Mesenchymal stem cell (in vitro differentiated cells and primary cell): ENCODE measurements at places on chromosomes 3 and 15.

- DNase-seq: peak; percentile 67
Measured at GRCh38 chr3:76841747-76842146, 198.2 kb upstream of the ROBO2 start.

DNA sequence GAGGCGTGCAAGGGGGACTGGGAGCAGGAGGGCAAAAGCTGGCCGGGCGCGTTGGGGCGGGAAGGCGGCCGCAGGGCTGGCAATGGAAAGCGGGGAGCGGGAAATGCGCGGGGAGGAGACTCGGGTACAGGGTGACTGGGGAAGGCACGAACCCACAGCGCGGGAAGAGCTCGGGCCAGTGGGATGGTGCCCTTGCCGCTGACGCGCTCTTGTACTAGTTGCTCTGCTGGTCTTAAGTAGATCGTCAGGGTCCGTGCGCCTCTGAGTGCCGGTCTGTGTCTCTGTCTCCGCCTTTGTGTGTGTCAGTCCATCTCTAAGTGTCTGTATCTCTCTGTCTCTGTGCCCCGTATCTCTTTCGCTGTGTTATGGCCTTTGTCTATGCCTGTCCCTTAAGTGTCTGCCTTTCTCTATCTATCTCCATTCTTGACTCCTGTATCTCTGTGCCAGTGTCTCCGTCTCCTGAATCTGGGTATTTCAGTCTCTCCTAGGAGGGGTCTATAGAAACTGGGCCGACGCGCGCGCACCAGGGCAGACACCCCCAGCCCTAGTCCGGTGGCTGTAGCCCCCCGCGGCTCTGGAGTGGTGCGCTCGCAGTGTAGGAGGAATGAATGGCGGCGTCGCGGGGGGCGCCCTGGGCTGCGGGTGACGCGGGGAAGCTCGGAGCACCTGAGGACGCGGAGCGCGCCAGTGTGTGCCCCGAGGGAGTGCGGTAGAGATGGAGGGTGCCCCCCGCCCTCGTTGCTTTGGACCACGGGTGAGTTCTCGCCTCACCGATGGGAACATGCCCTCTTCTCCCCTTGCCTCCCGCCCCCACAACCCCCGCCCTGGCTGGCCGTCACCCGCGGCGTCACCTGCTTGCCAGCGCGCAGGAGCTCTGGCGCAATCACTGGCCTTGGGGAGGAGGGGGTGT lies 756 bp upstream of the CAMK2N2 start:
- DNase-seq: peak; percentile 42

DNA sequence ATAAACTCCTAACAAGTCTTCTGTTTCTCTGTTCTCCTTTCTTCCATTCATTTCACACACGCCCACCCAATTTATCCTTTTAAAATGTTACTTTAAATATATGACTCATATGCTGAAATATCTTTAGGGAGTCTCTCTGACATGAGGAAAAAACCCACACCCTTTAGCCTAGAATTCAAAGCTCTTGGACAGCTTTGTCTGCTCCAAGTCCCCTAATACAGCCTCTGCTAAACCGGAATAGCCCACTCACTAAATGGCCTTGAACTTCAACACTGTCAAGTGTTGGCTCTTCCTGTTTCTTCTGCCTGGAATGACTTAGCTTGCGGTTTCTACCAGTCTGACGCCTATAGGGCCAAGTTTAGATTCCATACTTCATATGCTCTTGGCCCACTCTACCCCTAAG lies 3.3 kb upstream of the CD96 start:
- peak; percentile 89 for DNase-seq

- peak; percentile 61 for DNase-seq
Measured at GRCh38 chr3:126100634-126101301, 16.8 kb upstream of the SLC41A3 start.

DNA sequence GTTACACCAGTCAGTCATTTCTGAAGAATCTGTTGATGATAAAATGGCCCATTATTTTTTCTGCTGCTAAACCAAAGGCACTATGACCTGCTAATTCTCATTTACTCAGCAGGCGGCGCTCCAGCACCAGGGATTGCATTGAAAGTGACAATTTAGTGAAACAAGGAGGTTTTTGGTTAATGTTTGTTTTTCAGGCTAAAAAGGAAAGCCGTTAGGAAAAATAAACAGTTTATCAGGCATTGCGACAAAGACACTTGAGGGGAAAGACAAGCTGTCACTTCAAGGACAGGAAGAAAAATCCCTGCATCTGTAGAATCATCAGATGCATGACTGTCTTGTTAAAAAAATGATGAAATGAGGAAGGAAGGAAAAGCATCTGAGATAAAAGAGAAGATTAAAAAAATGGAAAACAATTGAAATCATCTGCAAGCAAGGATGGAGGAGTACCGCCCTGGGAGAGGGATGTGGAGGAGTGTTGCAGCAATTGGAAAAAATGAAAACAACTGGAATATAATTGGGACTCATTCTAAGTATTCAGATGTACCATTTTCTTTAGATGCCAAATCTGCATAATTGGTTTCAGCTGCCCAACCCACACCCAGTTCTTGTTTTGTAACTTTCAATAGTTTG lies 54.0 kb downstream of the NR1D2 start:
- peak; percentile 70 for DNase-seq

DNA sequence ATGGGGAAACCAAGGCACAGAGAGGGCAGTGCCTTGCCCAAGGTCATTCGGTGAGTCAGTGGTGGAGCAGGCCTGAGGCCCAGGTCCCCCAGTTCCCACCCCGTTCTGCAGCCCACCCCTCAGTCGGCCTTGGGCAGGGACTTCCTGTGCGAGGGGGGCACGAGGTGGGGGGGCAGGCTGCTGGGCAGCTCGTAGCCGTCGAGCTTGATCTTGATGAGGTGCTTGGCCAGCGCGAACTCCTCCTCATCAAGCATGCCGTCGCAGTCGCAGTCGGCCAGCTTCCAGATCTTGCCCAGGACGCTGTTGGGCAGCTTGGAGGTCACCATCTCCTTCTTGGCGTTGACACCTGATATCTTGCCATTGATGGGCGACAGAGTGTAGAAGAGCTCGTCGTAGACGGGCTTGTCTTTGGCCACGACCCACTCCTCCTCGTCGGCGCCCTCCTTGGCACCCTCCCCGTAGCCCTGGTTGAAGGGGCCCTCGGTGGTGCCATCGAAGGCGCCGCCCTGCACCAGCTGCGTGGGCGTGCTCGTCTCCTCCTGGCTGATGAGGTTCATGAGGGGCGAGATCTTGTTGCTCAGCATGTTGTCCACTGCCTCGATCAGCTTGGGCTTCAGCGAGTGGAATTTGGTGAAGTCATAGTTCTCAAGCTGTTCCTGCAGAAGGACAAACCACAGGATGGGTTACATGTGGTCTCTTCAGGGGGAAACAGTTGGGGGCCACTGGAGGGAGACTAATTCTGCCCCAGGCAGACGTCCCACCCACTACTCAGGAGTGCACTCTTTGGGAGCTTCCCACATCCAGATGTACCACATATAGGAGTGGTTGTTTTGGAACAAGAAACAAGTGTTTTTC lies 6.9 kb upstream of the SPTBN5 start:
- DNase-seq: no peak

- no peak for DNase-seq
Measured at GRCh38 chr15:48001393-48002039, 119.3 kb upstream of the SLC24A5 start.

- no peak for DNase-seq
Measured at GRCh38 chr3:102125197-102125993, 276.1 kb downstream of the NFKBIZ start.

DNA sequence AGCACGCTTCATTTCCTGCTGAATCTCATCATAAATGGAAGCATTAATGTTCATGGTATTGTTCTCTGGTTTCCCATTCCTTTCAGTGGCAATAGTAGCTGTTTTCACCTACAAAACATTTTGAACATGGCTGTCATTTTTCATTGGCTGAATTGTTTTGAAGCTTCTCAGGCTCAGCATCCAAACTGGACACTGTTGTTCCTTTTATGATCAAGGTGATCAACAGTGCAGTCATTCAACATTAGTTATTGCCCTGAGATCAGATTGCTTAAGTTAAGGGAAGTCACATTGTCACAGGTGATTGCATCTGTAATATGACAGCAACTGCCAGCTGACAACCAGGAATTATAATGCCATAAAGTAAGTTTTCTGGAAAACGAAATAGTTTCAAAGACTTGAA lies 46.9 kb downstream of the SATB1 start:
- DNase-seq: no peak

DNA sequence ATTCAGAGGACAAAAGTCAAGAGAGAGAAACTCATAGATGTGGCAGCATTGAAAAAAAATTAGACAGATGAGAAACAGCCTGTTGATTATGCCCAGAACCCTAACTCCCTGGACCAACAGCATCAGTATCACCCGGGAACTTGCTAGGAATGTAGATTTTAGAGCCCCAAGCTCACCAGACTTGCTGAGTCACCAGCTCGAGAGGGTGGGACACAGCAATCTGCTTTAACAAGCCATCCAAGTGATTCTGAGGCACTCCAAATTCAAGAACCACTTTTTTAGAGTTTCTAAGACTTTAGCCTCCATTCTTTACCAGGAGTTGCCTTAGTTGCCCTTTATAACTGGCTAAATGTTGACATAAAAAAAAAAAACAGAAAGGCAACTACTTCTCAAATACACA lies 70.9 kb downstream of the CGGBP1 start:
- DNase-seq: no peak

DNA sequence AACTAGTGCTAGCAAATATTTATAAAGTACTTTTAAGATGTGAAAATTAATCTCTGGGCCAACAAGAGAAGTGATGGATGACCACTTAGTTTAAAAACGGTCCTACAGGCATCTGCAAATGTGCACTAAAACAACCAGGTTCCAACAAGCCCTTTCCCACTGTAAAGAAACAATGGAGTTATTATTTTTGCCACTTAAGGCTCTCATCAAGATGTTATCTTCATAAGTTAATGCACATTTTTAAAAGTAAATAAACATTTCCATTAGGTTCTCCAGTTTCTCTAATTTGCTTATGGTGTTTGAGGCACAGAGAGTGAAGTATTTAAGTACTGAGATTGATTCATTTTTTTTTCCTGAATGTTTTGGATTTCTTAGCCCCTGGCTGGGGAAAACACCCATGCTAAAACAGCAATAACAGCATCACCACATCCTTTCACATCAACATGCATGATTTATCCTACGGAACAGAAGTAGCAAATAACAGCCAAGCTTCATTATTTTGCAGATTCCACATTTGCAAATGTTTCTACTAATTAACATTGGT lies 20.8 kb downstream of the ABI3BP start:
- DNase-seq: no peak

GRCh38 chr3:138119423-138119766 lies 4.0 kb upstream of the DZIP1L start:
- no peak for DNase-seq

DNA sequence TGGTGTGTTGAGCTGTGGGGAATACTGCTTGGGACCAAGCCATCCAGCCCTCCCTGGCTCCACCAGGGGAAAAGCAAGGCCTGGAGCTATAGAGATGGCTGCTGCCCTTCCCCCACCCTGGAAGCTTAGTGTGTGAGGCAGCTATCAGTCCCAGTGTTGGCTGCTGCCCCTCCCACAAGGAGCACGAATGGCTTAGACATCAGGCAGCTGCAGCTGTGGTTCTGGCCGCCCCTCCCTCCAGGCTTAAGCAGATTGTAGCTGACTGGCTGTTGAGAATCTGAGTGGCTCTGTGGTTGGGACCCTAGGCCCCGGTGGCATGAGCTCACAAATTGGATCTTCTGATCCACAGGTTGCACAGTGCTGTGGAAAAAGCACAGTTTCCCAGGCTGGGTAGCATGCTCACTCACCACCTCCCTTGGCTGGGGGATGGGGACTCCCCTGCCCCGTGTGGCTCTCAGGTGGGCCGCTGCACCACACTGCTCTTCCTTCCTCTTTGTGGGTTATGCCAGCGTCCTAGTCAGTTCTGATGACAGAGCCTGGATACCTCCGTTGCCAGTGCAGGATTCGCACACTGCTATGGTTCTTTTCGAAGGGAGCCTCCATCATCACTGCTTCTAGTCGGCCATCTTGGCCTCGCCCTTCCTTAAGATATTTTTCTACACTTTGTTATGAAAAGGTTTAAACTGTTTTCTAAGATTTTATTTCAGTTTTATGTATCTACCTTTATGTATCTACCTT lies 21.2 kb upstream of the SUCNR1 start:
- no peak for DNase-seq

- DNase-seq: no peak
Measured at GRCh38 chr15:64568765-64569164, 108.4 kb downstream of the ZNF609 start.

- no peak for DNase-seq
Measured at GRCh38 chr15:75729326-75730069, 16.9 kb upstream of the CSPG4 start.

GRCh38 chr15:26391567-26392194 lies 381.2 kb downstream of the GABRB3 start:
- no peak for DNase-seq

- no peak for DNase-seq
Measured at GRCh38 chr3:40677321-40677720, 152.6 kb downstream of the ZNF621 start.

GRCh38 chr15:79184465-79184892 lies 93.9 kb upstream of the RASGRF1 start:
- peak; percentile 61 for DNase-seq

- peak; percentile 95 for DNase-seq
Measured at GRCh38 chr3:171306631-171307030, 153.6 kb downstream of the TNIK start.

GRCh38 chr3:194340757-194341400 lies 10.2 kb downstream of the CPN2 start:
- DNase-seq: no peak

GRCh38 chr3:29279806-29280205 lies 1.1 kb upstream of the RBMS3 start:
- DNase-seq: peak; percentile 37

- DNase-seq: no peak
Measured at GRCh38 chr3:157961665-157962064, 144.6 kb downstream of the SHOX2 start.
